Activated CD8-positive, alpha-beta memory T cell treated with anti-CD3 and anti-CD28 coated beads for 1 hour (primary cell): ENCODE measurements at places on chromosomes 7 and 10.

DNA sequence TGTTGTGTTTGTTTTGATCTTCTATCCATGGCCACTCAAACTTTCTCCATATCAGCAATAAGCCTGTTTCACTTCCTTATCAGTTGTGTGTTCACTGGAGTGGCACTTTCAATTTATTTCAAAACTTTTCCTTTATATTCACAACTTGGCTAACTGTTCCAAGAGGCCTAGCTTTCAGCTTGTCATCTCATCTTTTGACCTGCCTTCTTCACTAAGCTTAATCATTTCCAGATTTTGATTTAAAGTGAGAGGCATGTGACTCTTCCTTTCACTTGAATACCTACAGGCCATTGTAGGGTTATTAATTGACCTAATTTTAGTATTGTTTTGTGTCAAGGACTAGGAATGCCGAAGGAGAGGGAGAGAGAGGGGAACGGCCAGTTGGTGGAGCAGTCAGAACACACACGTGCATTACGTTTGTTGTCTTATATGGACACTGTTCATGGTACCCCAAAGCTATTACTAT is 5.5 kb upstream of the GNAT3 start:
- no peak for DNase-seq

DNA sequence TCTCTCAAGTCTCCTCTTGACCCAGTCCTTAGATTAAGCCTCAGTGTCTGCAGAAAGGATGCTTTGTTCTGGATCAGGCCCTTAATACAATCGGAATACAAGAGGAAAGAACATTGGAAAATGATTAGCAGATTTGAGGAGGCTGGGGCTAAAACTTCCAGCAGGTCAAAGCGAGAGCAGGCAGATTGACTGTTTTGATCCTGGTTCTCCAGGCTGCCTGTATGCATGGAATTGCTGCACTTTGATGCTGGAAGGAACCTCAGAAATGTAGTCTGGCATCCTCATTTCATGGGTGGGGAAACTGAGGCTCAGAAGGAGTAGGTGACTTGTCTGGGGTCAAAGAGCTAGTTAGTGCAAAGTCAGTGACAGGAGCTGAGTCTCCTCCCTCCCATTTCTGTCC is 202.8 kb downstream of the EMX2 start:
- DNase-seq, result no peak

DNA sequence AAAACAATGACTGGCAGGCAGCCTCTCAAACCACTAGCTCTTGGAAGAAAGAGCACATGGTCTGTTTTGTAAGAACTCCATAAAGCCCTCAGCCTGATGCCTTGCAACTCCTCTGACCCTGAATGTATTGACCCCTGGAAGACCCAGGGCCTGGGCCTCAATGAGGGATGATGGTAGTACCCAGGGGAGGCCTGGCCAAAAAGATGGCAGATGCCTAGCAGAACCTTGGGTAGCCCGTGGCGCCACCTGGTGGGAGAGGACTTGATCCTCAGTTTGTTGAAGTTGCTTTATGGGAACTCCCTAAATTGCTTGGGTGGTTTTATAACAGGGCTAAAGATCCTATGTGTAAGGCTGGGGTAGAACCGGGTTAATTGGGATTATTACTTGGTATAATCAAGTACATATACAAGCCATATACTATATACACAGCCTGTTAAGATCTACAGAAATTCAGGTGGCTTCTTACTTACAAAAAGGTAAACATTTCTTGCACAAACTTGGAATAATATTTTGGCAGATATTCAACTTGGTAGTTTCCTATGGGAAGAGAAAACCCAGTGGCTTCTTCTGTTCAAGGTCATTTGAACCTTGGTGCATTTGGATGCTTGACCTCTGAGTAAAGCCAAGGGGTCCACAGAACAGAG is 95.8 kb upstream of the CACUL1 start:
- peak; percentile 45 for DNase-seq

- no peak for DNase-seq
Observed at GRCh38 chr7:25333296-25333928, 105.1 kb upstream of the NPVF start.

- no peak for DNase-seq
Observed at GRCh38 chr10:128211064-128211504, 84.9 kb upstream of the MKI67 start.

- DNase-seq, result no peak
Observed at GRCh38 chr7:91784469-91784868, 96.0 kb downstream of the MTERF1 start.

DNA sequence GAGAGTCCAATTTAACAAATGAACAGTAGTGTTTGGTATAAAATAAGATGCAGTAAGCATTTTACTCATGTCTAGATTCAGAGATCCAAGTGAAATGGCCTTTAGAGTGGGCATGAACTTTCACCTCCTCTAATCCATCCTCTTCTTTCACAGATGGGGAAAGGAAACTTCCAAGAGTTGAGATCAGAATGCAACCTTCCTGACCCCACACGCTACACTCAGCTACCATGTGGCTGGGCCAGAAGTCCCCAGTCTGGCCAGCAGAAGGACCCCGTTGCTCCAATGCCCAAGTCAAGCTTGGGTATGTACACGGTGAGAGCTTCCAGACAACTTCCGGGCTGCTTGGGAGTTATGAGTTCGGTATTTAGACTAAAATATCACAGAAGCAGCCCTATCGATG is 228.0 kb downstream of the ELMO1 start:
- no peak for DNase-seq

DNA sequence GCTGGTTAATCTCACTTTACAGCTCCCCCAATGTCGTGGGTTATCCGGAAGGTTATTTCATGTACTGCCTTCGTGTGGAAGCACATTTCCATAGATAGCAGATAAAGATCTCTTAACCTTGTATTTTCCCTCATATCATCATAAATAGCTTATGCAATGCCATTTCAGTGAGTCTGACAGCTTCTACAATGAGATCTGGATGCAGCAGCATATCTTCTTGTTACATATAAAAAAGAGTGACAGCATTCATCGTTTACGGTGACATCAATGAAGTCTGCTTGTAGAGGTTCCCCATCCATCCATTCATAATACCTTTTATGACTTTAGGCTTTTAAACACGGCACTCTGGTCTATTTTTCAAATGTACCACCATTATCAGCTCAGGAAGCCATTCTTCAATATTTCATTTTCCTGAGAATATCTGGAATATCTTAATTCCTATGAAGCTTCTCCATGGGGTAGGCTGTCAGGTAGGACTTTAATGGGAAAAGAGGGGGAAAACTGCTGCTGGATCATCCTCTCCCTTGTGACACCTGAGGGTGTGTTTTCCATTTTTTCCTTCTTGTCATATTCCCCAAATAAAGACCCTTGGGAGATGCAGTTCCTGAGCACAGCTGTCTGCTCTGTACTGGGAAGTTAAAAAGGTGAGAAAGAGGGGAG is 51.9 kb upstream of the CTBP2 start:
- no peak for DNase-seq

- no peak for DNase-seq
Observed at GRCh38 chr7:27198871-27199801, 755 bp downstream of the HOXA13 start.

DNA sequence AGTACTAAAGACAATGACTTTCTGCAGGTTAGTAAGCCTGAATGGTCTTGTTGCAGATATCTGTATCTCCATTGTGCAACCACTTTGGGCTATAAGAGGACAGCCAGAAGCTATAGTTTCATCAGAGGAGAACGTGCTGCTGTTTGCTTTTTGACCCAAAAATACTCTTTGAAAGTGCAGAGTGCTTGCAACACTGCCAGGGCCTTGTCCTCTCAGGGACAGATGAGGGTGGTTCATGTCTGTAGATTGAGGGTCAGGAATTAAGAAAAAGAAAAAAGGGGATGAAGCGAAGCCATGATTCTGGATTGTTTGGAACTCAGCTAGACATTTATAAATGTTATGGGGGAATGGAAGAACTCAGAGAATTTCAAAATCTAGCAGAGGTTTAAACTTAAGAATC is 212.5 kb downstream of the SEC23IP start:
- DNase-seq, result no peak

- DNase-seq, result no peak
Observed at GRCh38 chr10:125132344-125132743, 28.0 kb downstream of the CTBP2 start.

DNA sequence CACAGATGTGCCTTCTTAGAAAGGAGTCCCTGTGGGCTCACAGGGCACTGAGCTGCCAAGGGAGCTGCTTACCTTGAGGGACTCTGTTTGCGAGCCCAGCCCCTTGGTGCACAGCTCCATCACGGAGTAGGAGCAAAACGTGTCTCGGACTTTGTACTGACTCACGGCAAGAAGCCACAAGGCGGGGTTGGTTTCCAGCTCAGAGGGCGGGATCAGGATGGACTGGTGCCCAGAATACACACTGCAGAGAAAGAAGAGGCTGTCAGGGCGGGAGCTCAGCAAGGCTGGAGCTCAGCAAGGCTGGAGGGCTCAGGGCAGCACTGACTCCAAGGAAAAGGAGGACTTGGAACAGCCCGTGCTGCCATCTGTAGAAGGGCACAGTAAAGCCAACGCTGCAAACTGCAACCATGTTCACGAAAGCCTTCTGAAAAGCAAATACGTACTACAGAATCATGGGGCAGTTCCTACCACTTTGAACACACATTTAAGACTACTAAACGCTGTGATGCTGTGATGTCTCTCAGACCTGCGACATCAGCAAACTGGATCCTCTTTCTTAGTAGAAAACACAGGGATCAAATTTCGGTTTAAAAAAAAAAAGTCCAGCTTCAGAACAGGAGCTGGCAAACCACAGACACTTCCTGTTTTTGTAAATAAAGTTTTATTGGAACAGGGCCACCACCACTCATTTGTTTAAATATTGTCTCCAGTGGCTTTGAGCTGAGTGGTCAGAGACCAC is 194.3 kb downstream of the ZMYND11 start:
- no peak for DNase-seq

GRCh38 chr7:123608991-123609882 is 7.6 kb downstream of the ASB15 start:
- no peak for DNase-seq

DNA sequence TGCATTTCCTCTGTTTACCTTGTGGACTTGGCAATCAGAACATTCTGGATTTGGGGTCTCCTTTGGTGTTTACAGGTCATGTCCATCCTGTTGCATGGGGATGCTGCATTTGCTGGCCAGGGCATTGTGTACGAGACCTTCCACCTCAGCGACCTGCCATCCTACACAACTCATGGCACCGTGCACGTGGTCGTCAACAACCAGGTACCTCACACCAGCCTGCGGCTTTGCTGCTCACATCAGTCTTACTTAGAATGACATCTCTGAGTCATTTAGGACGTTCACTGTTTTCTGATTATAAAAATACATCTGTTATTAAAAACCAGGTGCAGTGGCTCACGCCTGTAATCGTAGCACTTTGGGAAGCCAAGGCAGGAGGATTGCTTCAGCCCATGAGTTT is 67.0 kb upstream of the ZMIZ2 start:
- no peak for DNase-seq

DNA sequence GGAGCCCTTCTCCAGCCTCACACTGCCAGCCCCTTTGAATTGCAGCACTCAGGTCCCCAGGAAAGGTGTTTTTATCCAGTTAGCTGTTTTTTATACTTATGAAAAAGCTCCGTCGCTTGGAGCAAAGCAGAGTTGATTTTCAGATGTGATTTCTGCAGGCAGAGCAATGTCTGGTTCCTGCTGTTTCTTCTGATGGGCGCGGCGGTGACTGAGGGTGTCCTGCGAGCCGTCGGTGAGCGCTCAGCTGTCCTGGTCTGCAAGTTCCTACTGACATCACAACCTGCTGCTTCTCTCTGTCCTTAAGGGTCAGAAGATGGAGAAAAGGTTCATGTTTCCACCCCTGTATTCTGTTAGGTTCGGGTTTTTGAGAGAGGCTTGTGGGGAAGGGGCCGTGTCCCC is 109.6 kb upstream of the FAM20C start:
- no peak for DNase-seq

DNA sequence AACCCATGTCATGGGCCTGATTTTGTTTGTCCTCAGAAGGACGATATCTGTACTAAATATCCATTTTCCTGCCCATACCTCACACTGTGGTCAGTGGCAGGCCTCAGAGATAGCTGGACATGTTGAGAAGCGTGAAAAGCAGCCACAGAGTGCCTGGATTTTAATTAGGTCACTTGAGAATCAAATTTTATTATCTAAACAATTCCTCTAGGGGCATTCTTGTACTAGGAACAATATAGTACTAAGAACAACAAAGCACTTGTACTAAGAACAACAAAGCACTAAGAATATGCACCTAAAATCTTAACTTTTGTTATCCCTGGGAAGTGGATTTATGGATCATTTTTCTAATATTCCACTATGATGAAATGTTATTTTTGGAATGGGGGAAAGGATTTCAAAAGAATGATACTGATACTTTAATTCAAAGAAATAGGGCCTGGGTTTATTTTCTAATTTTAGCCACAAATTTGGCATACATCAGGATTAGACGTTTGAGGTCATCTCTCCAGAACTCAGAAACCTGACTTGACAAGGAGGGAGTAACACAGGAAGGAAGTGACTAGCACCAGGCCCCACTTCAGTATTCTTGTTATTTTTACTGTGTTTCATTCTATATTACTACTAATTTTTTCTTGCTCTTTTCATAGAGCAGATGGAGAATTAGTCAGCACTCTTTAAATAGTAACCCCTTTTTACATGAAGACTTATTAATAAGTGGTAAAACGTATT is 112.2 kb downstream of the EXOC4 start:
- no peak for DNase-seq

- DNase-seq, result no peak
Observed at GRCh38 chr10:87846023-87846422, 17.3 kb downstream of the KLLN start.

DNA sequence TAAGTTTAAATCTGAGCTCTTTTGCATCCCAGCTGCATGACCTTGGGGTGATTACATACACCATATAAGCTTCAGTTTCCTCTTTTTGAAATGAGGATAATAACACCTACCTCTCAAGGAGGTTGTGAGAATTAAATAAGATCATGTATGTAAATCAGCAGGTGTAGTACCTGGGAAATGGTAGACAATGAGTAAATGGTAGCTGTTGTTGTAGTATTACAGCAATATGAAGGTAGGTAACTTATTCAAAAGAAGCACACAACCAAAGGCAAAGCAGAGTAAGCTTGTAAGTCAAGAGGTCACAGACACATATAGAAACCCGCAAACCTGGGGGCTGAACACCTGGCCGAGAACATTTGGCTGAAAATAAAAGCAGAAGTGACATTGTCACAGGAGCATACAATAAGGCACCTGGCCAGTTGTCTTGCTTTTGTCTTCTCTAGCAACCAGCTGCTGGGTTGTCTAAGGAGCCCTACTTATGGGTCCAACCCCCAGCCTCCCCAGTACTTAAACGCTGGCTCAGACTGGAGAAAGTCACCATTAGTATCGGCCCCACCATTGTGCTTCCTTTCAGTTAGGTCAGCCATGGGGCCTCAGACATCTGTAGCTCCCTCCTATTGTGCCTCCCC is 203.6 kb upstream of the MKLN1 start:
- DNase-seq, result no peak

GRCh38 chr10:24133835-24134234 is 75.1 kb upstream of the KIAA1217 start:
- DNase-seq, result no peak

GRCh38 chr10:91558473-91558872 is 74.4 kb downstream of the PPP1R3C start:
- no peak for DNase-seq

GRCh38 chr10:84226616-84227015 is 1.3 kb upstream of the LRIT2 start:
- DNase-seq, result no peak

GRCh38 chr10:480928-481552 is 208.4 kb downstream of the DIP2C start:
- no peak for DNase-seq
